ENCODE measurements at places on chromosomes 16 and 17.

- DNase-seq, result no peak
Observed at GRCh38 chr16:68781784-68782183, 44.7 kb downstream of the CDH1 start.

DNA sequence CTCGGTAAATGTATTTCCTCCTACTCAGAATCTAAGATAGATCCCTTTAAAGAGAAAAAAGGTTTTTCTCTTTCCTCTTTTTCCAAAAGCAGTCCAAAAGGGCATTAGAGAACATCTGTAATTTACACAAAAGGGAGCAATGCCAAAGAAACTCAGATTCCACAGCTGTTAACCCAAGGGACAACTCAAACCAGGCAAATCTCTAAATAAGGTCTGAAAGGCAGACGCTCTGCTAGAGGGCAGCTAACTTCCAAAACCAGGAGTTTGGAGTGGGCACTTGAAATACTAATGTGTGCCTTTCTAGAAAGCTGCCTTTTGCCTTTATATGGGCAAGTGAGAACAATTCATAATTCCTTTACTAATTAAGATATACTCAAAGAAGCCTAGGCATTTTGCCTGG, 435.7 kb downstream of the ZFHX3 start:
- DNase-seq, result no peak

DNA sequence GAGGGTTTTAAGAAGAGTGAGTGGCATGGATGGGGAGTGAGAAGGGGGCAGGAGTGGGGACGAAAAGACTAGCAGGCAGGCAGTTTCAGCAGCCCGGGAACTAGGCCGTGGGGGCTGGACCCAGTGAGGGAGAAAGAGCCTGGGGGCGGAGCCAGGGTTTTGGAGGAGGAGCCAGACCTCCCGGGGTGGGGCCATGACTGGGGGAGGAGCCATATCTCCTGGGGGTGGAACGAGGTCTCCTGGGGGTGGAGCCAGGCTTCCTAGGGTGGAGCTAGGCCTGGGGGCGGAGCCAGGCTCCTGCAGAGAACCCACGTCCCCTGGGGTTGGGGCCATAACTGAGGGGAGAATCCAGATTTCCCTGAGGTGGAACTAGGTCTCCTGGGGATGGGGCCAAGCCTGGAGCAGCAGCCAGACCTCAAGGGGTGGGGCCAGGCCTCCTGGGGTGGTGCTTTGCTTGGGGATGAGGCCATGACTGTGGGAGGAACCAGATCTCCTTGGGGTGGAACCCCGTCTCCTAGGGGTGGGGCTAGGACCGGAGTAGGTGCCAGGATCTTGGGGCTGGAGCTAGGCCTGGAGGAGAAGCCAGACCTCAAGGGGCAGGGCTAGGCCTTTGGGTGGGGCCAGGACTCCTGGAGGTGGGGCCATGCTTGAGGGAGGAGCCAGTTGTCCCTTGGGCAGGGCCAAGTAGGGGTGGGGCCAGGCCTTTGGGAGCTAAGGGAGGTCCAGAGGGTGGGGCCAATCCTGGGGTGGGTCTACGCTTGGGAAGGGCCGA, 41.7 kb upstream of the JPH3 start:
- no peak for DNase-seq

DNA sequence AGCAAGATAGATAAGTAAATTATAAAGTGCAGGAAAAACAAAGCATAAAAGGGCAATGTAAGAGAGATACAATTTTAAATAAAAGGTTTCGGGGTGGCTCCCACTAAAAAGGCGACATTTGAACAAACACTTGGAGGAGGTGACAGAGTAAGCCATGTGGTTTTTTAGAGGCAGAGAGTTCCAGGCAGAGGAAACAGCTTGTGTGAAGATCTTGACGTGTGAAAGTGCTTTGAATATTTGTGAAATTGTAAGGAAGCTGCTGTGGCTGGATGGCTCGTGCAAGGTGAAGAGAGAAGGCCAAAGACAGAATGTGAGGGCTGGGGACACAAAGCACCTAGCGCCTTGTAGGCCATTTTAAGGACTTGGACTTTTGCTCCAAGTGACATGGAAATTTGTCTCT, 28.6 kb upstream of the HYDIN start:
- no peak for DNase-seq

- DNase-seq, result no peak
Observed at GRCh38 chr17:7695586-7695985, 7.3 kb downstream of the WRAP53 start.

DNA sequence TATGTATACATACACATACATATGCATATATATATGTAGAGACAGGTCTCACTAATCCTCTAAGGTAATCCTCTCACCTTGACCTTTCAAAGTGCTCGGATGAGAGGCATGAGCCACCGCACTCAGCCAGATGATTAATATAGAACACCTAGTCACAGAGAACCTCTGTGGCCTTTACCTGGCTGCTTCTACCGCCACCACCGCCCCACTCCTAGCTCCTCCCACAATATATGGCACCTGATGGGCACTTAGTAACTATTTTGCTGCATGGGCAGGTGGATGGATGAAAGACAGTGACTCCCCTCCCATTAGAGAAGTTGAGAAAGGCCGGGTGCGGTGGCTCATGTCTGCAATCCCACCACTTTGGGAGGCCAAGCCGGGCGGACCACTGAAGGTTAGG, 16.7 kb upstream of the ATP2C2 start:
- DNase-seq, result no peak

DNA sequence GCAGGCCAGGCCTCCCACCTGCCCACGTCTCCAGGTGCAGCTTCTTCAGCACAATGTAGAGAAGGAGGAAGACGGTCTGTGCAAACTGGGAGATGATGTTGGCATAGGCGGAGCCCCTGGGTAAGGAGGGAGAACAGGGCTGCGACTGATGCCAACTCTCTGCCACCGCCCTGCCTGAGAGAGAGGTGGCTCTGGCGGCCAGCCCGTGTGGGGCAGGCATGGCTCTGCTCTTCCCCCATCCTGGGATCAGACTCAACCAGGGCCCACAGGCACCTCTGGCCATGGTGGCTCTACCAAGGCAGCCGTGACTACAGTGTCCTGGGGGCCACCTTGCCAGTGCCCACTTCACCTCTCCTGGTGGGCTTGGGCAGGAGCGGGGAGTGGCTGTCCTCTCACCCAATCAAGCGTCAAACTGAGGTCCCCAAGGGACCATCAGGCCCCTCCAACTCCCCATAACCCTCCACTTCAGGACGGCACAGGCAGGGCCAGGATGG, 8.6 kb downstream of the SLC47A2 start:
- DNase-seq, result no peak

GRCh38 chr16:27337024-27337423, 23.2 kb downstream of the IL4R start:
- DNase-seq, result no peak

- no peak for DNase-seq
Observed at GRCh38 chr16:31568577-31569359, 41.1 kb downstream of the AHSP start.

- no peak for DNase-seq
Observed at GRCh38 chr17:7855660-7856010, 769 bp downstream of the TMEM88 start.
